ENCODE measurements at places on chromosomes 5 and 9. TPM values are rescaled to one million over a fixed set of nuclear protein-coding genes. Genes with fewer than 3 reads are reported as not detected.

The TSSK1B gene
- total RNA-seq: not detected

DNA sequence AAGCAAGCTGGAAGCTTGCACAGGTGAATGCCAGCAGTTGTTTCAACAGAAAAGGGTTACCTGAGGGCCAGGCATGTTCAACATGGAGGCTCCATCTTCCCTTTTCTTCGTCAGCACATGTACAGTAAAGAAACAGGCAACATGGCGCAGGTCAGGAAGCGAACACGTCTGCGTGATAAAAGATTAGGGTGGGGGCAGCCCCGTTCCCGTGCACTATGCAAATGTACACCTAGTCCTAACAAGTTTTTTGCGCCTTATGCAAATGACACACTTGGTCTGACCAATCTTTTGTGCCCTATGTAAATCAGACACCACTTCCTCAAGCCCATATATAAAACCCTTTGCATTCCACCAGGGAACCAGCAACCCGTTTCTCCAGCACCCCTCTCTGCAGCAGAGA is 452.1 kb upstream of the PTPRD start:
- peak overlapping the region; percentile 31 for H3K4me3 ChIP-seq
- H3K36me3 ChIP-seq: no peaks in the 10 kb centered on the region
- H3K27me3 ChIP-seq: no peaks in the 10 kb centered on the region
- no peak overlapping the region for H3K27ac ChIP-seq

The TERT gene
- 5.1 TPM for total RNA-seq

- H3K4me1 ChIP-seq: peaks cover 11% of the 10 kb centered on the region
- DNase-seq: no peak
- H3K27ac ChIP-seq: no peak overlapping the region
- H3K4me3 ChIP-seq: no peak overlapping the region
- H3K27me3 ChIP-seq: no peaks in the 10 kb centered on the region
Measured at GRCh38 chr5:57307516-57307915, 133.7 kb downstream of the GPBP1 start.

DNA sequence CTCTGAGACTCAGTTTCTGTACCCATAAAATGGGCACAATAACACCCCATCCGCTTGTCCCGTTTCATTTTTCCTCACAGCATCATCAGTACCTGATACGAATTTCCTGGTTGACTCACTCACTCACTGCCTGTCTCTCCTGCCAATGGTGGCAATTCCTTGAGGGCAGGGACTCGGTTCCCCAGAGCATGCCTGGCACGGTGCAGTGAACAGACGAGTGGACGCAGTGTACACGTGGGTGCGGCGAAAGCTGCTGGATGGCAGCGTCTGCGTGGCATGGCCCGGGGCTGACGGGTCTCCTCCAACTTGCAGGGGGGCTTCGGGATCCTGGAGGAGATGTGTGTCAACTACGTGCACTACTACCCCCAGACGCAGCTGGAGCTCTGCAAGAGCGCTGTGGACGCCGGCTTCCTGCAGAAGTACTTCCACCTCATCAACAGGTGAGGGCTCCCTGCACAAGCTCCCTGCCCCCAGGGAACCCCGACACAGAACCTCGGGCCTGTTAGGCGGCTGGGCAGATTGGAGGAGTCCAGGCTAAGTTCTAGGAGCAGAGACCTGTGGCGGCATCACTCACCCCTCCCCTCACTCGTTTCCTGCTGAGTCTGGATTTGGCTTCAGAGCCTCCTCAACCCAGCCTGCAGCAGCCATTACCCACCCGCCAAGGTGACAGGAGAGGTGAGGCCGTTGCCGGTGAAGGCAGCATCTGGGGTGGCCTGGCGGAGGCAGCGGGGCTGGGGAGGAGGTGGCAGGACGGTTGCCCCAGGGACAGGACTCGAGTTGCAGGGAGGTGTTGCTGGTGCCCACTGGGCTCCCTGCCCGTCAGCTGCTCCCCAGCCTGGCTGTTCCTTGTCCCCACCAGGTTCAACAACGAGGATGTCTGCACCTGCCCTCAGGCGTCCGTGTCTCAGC is 20.3 kb downstream of the DBH start:
- no peaks in the 10 kb centered on the region for H3K36me3 ChIP-seq
- no peaks in the 10 kb centered on the region for H3K27me3 ChIP-seq
- H3K27ac ChIP-seq: no peak overlapping the region
- DNase-seq: no peak
- no peak overlapping the region for H3K4me3 ChIP-seq

GRCh38 chr9:116777116-116777515 is 90.0 kb downstream of the TRIM32 start:
- H3K27ac ChIP-seq: no peak overlapping the region
- H3K4me3 ChIP-seq: no peak overlapping the region
- no peaks in the 10 kb centered on the region for H3K36me3 ChIP-seq
- DNase-seq: no peak
- no peaks in the 10 kb centered on the region for H3K4me1 ChIP-seq

DNA sequence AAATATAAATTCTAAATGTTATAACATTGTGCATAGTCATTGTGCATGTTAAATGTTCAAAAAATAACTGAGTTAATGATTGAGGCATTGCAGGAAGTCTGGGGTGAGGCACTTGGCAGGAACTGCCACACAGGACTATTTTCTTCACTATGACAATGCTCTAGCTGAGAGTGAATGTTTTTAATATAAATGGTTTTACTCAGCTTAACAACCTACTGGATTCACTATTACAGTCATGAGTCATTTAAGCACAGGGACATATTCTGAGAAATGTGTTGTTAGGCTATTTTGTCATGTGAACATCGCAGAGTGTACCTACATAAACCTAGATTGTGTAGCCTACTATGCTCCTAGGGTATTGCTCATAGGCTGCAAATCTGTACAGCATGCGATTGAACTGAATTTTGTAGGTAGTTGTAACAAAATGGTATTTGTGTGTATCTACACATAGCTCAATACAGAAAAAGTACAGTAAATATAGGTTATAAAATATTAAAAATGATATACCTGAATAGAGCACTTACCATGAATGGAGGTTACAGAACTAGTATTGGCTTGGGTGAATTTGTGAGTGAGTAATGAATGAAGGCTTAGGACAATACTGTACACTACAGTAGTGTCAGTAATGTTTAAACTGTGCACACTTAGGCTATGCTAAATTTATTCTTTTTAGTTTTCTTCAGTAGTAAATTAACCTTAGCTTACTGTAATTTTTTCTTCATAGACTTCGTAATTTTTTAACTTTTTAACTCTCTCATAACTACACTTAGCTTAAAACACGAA is 346.1 kb upstream of the PTGER4 start:
- H3K36me3 ChIP-seq: no peaks in the 10 kb centered on the region
- H3K4me3 ChIP-seq: no peak overlapping the region
- no peak overlapping the region for H3K27ac ChIP-seq
- DNase-seq: no peak
- no peaks in the 10 kb centered on the region for H3K4me1 ChIP-seq
- H3K27me3 ChIP-seq: no peaks in the 10 kb centered on the region

The IL4 gene
- not detected for total RNA-seq

The AK8 gene
- total RNA-seq: 1.0 TPM

The PCDHB9 gene
- not detected for total RNA-seq

Measured in Caco-2 (cell line).